Breast epithelium (tissue), 4 donors: ENCODE measurements at places on chromosomes 16 and 17. TPM values are rescaled to one million over a fixed set of nuclear protein-coding genes. Genes with fewer than 3 reads are reported as not detected.

SIAH1 gene
- total RNA-seq = 36.2 TPM

PFAS gene
- 23.6 TPM for total RNA-seq

SLFN14 gene
- total RNA-seq = not detected

C16orf74 gene
- 7.2 TPM for total RNA-seq

SRCIN1 gene
- total RNA-seq = 4.2 TPM

- no peaks in the 10 kb centered on the region for H3K27me3 ChIP-seq
- H3K36me3 ChIP-seq = no peaks in the 10 kb centered on the region
- H3K4me1 ChIP-seq = no peaks in the 10 kb centered on the region
- H3K27ac ChIP-seq = no peak overlapping the region
- no peak for DNase-seq
Measured at GRCh38 chr16:6698548-6698947, 634.1 kb upstream of the RBFOX1 start.

DNA sequence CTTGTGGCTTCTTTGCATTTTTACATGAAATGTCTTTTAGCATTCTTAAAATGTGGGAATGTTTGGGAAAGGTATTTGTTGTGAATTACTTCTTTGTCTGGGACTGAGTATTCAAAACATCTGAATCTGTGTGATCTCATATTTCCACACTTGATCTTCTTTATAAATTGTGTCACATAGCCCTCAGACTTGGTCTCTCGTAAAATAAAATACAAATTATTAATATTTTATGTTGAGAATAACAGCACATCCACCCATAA is 81.9 kb downstream of the TUBD1 start:
- no peaks in the 10 kb centered on the region for H3K4me1 ChIP-seq
- H3K4me3 ChIP-seq = no peak overlapping the region
- DNase-seq = no peak
- H3K36me3 ChIP-seq = no peaks in the 10 kb centered on the region
- no peak overlapping the region for H3K27ac ChIP-seq
- H3K27me3 ChIP-seq = no peaks in the 10 kb centered on the region

GRCh38 chr16:67029254-67030096 is 526 bp downstream of the CBFB start:
- H3K4me1 ChIP-seq = peaks cover 8% of the 10 kb centered on the region
- DNase-seq = peak; percentile 37
- peak overlapping the region; percentile 96 for H3K27ac ChIP-seq

DNA sequence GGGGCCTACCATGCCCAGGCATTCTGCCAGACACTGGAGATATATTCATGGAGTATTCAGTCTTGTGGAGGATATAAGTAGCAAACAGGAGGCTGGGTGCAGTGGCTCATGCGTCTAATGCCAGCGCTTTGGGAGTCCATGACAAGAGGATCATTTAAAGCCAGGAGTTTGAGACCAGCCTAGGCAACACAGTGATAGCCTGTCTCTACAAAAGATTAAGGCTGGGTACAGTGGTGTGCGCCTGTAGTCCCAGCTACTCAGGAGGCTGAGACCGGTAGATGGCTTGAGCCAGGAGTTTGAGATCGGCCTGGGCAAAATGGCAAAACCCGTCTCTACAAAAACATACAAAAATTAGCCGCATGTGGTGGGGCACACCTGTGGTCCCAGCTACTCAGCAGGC is 37.7 kb upstream of the CDH3 start:
- H3K4me1 ChIP-seq = no peaks in the 10 kb centered on the region
- H3K27ac ChIP-seq = no peak overlapping the region
- no peaks in the 10 kb centered on the region for H3K36me3 ChIP-seq
- H3K4me3 ChIP-seq = no peak overlapping the region
- no peak for DNase-seq

- no peaks in the 10 kb centered on the region for H3K4me1 ChIP-seq
- no peaks in the 10 kb centered on the region for H3K27me3 ChIP-seq
- peak overlapping the region; percentile 91 for H3K27ac ChIP-seq
- H3K4me3 ChIP-seq = peak overlapping the region; percentile 72
- H3K36me3 ChIP-seq = no peaks in the 10 kb centered on the region
Measured at GRCh38 chr17:36533935-36534839, 481 bp downstream of the MYO19 start.

DNA sequence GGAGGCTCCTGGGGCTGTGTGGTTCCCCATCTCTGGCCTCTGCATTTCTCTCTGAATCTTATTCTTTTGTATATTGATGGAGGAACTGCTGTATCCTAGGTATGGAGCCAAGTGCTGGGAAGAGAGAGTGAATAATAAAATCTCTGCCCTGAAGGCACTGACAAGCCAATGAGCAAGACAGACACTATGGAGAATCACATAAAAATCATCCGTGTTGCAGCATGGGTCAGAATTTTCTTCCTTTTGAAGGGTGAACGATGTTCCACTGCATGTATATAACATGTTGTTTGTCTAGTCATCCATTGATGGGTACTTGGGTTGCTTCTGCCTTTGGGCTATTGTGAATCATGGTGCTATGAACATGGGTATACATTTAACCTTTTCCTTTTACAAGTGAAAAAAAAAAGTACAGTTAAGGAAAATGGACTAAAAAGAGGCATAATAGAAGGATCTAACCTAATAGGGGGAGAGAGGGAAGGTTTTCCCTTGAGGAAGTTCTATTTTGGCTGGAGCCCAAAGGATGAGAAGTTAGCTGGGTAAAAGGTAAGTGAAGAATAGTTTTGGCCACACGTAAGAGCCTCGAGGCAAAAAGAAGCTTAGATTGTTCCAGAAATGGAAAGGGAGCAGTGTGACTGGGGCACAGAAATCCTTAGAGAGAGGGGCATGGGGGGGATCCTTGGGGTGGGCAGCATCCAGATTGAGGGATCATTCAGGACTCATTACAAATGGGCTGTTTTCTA is 32.3 kb upstream of the GNA13 start:
- no peak overlapping the region for H3K27ac ChIP-seq
- H3K27me3 ChIP-seq = no peaks in the 10 kb centered on the region
- H3K36me3 ChIP-seq = no peaks in the 10 kb centered on the region
- no peak for DNase-seq
- no peak overlapping the region for H3K4me3 ChIP-seq
- H3K4me1 ChIP-seq = peaks cover 4% of the 10 kb centered on the region

- H3K4me3 ChIP-seq = no peak overlapping the region
- DNase-seq = no peak
- no peaks in the 10 kb centered on the region for H3K36me3 ChIP-seq
- H3K27ac ChIP-seq = no peak overlapping the region
Measured at GRCh38 chr17:71032746-71033273, 863.5 kb downstream of the KCNJ2 start.

DNA sequence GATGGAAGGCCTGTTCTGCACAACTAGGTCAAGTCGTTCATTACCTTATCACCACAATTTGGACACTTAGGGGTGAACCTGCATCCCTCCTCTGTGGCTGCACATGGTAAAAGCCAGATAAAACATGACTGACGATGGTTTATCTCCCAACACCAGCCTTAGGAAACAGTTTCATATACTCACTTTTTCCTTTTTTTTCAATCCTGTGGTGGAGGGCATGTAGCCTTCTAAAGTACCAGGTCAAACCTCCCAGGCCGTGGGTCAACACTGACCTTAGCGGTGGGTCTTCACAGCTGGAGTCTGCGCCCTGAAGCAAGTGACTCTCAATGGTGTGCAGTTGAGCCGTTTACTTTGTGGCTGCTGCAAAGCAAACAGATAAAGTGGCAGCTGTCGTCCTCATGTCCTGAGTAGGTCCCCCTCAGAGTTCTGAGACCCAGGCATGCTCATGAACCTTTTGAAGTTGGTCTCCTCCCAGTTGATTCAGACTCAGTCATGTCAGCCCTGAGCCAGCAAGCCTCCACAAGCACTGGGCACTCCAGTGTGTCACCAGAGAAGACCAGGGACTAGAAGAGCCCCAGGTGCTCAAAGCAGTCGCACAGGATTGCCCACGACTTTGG is 5.9 kb downstream of the FAHD1 start:
- no peaks in the 10 kb centered on the region for H3K4me1 ChIP-seq
- DNase-seq = no peak
- no peak overlapping the region for H3K4me3 ChIP-seq
- H3K27ac ChIP-seq = no peak overlapping the region

DNA sequence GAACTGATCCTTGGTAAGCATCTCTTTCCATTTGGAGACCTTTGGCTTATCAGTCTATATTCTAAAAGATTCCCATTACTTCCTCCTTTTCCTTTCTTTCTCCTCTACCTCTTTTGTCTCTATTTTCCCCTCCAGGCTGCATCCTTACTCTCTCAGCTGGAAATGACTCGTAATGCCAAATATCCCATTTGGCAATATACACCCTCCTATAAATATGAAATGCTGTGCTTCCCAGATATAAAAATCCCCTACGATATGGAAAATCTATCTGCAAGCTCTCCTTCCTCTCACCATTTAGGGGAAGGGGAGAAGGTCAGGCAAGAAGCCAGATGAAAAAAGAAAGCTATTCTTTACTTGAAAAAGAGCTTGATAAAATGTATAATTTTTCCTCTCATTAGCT is 39.9 kb downstream of the XPO6 start:
- H3K4me1 ChIP-seq = no peaks in the 10 kb centered on the region
- DNase-seq = no peak
- no peak overlapping the region for H3K27ac ChIP-seq

DNA sequence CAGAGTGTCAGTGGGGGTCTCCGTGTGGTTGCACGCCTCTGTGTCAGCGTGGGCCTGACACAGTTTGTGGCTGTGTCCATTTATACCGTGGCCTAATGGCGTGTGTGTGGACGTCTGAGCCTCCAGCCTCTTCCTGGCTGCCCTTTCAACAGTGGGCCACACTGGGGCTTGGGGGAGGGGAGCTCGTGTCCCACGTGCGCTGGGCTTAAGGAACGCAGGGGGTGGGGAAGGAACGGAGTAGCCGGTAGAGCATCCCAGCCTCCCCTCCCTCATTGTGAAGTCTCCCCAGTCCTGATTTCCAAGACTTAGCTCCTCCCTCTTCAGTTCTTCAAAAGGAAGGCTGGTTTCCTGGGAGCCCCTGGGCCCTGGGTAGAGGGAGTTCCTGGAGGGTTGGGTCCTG is 9.5 kb upstream of the HES7 start:
- no peak overlapping the region for H3K4me3 ChIP-seq
- H3K27me3 ChIP-seq = no peaks in the 10 kb centered on the region
- H3K27ac ChIP-seq = no peak overlapping the region
